ENCODE measurements at places on chromosomes 7 and 10.

- no peak for DNase-seq
Observed at GRCh38 chr7:149313981-149314380, 52.0 kb downstream of the ZNF783 start.

- DNase-seq, result peak; percentile 48
Observed at GRCh38 chr10:26550774-26551526, 112.8 kb downstream of the APBB1IP start.

GRCh38 chr7:111678281-111678680, 116.0 kb upstream of the IMMP2L start:
- DNase-seq, result no peak

DNA sequence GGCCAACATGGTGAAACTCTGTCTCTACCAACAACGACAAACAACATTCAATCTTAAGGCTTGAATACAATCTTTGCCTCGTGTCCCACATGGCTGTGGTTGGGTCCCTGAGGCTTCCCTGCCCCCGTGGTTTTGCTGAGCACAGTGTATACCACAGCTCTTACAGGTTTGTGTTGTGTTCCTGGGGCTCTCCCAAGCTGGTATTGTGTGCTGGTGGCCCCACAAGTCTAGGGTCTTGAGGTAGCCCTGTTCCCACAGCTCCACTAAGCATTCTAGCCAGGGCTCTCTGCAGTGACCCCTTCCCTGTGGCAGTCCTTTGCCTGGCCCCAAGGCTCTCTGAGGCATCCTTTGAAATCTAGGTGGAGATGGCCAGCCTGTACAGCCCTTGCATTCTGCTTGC, 68.0 kb upstream of the CCNY start:
- no peak for DNase-seq

GRCh38 chr10:75959912-75960311, 528.5 kb downstream of the LRMDA start:
- DNase-seq, result no peak

GRCh38 chr10:51158832-51159231, 84.5 kb downstream of the PRKG1 start:
- DNase-seq, result no peak

Measured in RKO (cell line).